ENCODE measurements at places on chromosomes 12 and 14.

GRCh38 chr12:65565601-65566560, 258.4 kb upstream of the HMGA2 start:
- DNase-seq = peak; percentile 74

GRCh38 chr14:35865611-35866324, 39.6 kb downstream of the BRMS1L start:
- DNase-seq = no peak

GRCh38 chr12:26264215-26264838, 69.0 kb downstream of the SSPN start:
- peak; percentile 89 for DNase-seq

GRCh38 chr12:7934091-7934888, 1.7 kb downstream of the SLC2A3 start:
- DNase-seq = no peak

GRCh38 chr12:70982991-70983390, 62.5 kb upstream of the PTPRR start:
- no peak for DNase-seq

DNA sequence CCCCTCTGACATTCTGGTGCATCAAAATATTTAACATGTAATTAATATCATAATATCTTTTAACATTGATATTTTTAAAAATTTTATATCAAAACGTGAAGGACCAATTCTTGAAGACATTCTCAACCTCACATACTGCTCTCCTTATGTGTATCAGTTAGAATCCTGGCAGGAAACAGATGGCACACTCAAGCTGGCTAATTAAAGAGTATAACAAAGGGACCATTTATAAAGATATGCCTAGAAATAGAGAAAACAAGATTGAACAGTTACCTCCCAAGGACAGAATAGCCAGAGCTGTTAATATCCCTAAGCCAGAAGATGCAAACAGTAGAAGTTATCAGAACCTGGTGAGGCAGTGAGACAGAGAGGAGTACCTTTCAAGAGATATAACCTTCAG, 368.7 kb downstream of the NELL2 start:
- no peak for DNase-seq

GRCh38 chr14:38070061-38070588, 137.6 kb upstream of the SSTR1 start:
- no peak for DNase-seq

- DNase-seq = no peak
These were observed 105.3 kb downstream of the ANKS1B start for GRCh38 chr12:99879439-99879838.

Data from epithelial cell of esophagus (primary cell).